ENCODE measurements at places on chromosomes 5 and 9.

GRCh38 chr5:154756868-154757813 is 2.0 kb downstream of the LARP1 start:
- DNase-seq = no peak

DNA sequence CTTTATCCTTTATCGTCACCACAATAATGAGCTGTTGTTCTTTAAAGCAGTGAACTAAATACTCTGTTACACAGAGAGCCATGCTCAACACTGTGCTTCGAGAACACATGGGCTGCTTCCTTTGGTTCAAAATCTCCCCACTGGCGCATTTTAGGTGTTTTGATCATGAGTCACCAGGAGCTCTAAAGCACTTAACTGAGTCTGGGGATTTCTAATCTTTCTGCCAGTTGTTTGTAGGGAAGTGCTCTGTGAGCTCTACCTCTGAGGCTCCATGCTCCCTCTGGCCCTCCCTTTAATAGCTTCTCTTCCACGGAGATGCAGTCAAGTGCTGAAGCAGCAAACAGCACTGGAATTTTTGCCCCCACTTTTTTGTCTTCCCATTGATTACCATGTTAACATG is 17.0 kb downstream of the ERAP2 start:
- DNase-seq = no peak

DNA sequence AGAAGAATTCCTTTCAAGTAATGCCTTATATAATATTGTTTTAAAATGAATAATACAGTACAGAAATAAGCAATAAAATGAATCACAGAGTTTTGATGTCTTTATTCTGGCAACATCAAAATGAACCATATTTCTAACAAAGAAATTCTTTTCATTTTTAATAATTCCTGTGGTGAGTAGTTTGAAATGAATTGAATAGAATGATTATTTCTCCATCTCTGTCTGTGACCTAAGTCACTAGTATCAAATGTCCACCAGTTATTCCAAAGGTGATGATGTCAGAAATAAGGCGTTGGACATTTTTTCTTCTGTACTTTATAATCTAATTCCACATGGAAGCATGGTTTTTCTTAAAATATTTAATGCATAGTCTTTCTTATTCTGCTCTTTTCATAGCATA is 106.2 kb downstream of the ADAMTSL1 start:
- DNase-seq = no peak

DNA sequence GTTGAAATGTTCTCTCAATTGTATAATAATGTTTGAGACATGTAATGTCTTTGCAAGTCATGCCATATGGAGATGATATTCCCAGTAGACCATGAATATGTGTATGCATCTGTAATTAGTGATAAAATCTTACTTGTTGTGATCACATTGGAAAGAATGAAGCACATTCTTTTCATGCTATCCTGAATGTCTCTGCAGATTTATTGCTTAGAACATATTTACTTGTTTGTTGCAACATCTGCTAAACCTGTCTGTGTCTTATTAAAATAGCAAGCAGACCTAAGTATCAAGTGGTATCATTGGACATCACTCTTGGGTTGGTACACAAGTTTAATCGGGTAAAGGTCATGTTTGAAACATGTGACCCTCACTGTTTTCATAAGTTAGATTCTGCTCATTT is 265.5 kb upstream of the CD180 start:
- no peak for DNase-seq

GRCh38 chr5:95163079-95163478 is 121.8 kb downstream of the MCTP1 start:
- DNase-seq = peak; percentile 33

- DNase-seq = no peak
Measured at GRCh38 chr9:9412241-9412640, 1200.6 kb downstream of the PTPRD start.

DNA sequence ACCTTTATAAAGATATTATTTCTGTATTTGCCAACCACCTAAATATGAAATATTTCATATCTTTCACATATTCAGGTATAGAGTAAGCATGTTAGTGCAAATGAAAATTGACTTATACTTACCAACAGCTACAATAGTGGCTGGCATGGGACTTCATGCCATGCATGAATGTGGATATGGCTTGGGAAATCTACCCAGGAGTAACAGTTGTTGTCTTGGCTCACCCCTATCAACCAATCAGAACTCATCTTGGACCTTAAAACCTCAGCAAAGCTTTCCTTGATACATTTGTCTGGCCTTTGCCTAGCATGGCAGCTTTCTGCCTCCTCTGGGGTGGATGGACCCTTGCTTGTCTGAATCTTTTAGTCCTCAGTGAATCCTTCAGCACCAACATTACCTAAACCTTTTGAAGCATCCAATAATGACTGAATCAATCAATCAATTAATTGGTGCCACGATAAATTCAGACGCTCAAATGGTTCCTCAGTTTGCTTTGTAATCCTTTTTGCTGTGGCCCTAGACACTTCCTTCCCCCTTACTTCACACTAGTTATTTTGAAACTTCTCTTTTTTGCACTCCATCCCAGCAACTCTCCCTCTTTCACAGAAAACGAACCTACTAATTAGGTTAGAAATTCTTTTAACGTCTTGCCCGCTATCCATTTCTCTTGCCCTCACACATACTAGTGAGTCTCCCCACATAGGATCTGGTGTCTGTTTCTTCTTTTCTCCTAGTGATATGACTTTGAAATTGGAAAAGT is 132.3 kb upstream of the ZNF608 start:
- no peak for DNase-seq

- DNase-seq = no peak
Measured at GRCh38 chr9:4425319-4426045, 64.8 kb upstream of the SLC1A1 start.

GRCh38 chr5:6582507-6583048 is 50.3 kb downstream of the NSUN2 start:
- DNase-seq = no peak

DNA sequence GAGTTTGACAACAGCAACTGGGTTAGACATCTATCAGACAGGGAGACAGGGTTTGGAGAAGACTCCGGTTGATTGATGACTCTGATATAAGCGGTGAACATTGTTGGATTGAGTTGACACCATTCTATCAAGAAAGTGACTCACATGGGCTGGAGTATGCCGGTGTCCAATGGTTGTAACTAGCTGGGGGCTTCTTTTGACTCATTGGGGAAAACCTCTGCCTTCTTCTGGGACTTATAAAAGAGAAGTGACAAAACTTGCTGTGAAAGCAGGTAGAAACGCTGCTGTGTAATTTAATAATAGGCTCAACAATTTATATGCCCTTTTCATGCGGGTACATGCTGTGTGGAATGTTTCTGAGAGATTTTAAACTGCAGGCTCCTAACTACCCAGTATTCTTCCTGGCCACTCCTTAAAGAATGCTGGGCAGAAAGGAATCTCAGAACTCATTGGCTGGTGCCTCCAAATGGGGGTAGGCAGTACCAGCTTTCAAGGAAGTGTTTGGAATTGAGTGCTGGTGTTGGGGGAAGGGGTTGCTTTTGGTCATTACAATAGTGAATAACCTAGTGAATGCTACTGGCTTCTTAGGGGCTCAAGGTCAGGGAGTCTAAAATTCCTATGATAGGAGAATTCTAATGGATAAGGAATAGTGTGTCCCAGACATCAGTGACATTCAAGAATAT is 43.9 kb downstream of the FYB1 start:
- DNase-seq = no peak

- DNase-seq = no peak
Measured at GRCh38 chr9:120443489-120443888, 136.5 kb downstream of the CDK5RAP2 start.

DNA sequence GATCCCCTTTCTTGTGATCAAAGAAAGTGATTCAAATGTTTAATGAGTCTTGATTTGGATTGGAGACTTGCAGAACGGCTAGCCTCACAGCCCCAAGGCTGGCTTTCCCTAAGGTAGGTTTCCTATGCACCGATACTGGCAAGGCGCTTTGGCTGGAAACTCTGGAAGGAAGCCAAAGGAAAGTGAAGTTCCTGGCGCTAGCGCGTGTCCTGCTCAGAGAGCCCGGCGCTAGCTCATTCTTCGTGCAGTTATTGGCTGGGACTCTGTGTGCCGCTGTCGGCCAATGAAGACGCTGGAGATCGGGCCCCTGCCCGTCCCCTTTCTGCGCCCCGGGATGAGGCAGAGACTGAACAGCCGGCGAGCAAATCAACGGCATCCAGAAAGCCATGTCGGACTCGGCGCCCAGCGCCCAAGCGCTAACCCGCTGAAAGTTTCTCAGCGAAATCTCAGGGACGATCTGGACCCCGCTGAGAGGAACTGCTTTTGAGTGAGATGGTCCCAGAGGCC is at the start of gene PCDHGC3:
Gene PCDHGC3, plus strand, starts transcription at position 342 of the 507 bp plus-strand sequence. Its CDS starts 151 bp downstream, at position 493.
- peak; percentile 48 for DNase-seq

- no peak for DNase-seq
Measured at GRCh38 chr5:175235251-175235960, 208.6 kb downstream of the DRD1 start.

GRCh38 chr9:82299870-82300269 is 311.3 kb downstream of the SPATA31D1 start:
- DNase-seq = no peak

GRCh38 chr9:79061752-79062616 is 509.8 kb upstream of the TLE4 start:
- DNase-seq = no peak

DNA sequence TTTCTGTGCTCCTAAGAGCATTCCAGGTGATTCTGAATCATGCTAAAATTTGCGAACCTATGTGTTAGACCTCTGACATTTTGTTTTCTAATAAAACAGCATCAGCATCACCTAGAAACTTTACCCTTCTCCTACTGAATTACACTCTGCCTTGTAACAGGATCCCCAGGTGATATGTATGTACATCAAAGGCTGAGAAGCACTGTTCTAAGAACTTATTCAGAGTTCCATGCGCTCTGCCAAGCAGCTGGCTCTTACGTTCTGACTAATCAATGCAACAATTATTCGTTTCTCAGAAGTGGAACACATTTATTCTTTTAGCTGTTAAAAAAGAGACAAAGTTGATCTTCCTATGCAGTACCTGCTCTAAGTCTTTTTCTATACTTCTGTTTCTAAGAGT is 228.6 kb downstream of the SLF1 start:
- no peak for DNase-seq

DNA sequence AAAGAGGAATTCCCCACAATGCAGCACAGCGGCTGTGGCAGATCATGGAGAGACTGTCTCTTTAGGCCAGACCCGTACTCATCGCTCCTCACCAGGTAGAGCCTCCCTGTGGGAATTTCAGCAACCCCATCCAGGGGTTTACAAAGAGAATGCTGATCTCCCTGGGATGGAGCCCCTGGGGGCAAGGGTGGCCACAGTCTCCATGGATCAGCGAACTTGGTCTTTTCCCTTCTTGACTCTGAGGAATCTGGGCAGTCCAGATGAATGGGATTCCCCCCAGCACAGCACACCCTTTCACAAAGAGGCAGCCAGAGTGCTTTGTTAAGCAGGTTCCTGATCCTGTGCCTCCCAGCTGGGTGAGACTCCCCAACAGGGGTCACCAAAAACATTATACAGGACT is 108.7 kb upstream of the RGMB start:
- DNase-seq = no peak

GRCh38 chr5:165956854-165957253 is 2334.6 kb upstream of the WWC1 start:
- DNase-seq = no peak

DNA sequence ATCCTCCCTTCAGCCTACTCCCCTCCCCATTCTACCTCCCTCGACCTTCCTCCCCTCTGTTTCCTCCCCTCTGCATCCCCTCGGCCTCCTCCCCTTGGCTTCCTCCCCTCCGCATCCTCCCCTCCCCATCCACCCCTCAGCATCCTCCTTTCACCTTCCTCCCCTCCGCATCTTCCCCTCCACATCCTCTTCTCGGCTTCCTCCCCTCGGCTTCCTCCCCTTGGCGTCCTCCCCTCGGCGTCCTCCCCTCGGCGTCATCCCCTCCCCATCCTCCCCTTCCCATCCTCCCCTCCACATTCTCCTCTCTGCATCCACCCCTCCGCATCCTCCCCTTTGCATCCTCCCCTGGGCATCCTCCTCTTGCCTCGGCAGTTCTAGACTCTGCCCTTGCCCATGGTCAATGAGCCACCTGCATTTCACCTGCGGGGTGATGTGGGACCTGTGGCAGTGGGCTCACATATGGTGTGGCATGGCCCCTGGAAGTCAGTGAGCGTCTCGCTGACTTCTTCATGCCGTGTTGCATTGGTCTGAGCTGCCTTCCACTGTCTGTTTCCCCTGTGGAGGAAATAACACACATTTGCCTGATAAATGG is 113.0 kb downstream of the WNK2 start:
- DNase-seq = no peak

DNA sequence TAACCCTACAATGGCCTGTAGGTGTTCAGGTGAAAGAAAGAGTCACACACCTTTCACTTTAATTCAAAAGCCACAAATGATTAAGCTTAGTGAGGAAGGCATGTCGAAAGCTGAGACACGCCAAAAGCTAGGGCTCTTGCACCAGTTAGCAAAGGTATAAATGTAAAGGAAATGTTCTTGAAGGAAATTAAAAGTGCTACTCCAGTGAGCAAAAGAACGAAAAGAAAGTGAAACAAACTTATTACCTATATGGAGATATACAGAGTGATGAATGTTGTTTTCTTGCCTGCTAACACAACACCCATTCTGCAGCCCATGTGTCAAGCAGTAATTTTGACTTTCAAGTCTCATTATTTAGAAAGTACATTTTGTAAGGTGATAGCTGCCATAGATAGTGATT is 254.2 kb upstream of the SLC24A2 start:
- DNase-seq = no peak

DNA sequence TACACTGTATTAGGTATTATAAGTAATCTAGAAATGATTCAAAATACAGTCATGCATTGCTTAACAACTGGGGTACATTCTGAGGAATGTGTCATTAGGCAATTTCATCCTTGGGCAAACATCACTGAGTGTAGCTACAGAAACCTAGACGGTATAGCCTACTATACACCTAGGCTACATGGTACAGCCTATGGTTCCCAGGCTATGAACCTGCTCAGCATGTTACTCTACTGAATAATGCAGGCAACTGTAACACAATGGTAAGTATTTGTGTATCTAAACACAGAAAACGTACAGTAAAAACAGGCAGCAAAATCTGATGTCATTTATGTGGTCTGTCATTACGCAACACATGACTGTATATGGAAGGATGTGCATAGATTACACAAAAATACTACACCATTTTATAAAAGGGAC is 96.8 kb downstream of the RAPGEF6 start:
- DNase-seq = no peak

- DNase-seq = no peak
Measured at GRCh38 chr9:94773655-94774054, 47.2 kb downstream of the AOPEP start.

- DNase-seq = no peak
Measured at GRCh38 chr5:150479416-150479815, 28.5 kb upstream of the NDST1 start.

- DNase-seq = no peak
Measured at GRCh38 chr9:116061546-116062205, 91.9 kb upstream of the PAPPA start.

- DNase-seq = no peak
Measured at GRCh38 chr5:37435261-37435660, 56.1 kb downstream of the WDR70 start.

DNA sequence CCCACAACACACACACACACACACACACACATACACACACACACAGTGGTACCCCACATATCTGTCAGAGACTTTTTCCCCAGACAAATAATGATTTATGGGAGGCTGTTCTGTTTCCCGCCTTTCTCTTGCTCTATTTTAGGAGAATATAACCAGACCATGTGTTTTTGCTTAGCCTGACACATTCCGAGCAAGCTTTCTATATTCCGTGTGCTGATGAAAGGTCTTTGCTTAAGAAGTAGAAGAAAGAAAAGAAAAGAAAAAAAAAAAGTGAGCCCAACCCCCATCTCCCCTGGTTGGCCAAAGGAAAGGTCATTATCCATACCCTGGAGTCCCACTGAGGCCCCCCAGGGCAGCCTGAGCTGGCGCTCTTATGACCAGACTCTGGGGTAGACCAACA is 338.6 kb downstream of the SLIT3 start:
- DNase-seq = no peak

GRCh38 chr9:110309681-110310080 is 28.0 kb downstream of the TXNDC8 start:
- DNase-seq = no peak

All from NCI-H1092 (cell line).